ENCODE measurements at places on chromosomes 3 and 15.

DNA sequence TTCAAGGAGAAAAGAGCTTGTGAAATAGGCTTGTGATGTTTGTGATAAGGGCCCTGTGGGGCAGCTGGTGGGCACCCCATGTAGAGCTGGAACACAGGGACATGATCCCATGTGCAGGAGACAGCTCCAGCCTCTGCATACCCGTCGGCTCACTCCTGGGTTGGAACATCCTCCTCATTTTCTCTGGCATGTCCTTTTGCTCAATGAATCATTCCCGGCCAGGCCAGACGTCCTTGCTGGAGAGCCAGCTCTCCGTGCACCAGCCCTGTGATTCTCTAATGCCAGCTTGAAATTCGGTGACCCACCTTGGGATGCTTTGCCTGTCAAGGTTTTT lies 77.3 kb downstream of the SMAD3 start:
- DNase-seq = no peak

- DNase-seq = no peak
Measured at GRCh38 chr3:72312339-72312738, 527.4 kb upstream of the PROK2 start.

DNA sequence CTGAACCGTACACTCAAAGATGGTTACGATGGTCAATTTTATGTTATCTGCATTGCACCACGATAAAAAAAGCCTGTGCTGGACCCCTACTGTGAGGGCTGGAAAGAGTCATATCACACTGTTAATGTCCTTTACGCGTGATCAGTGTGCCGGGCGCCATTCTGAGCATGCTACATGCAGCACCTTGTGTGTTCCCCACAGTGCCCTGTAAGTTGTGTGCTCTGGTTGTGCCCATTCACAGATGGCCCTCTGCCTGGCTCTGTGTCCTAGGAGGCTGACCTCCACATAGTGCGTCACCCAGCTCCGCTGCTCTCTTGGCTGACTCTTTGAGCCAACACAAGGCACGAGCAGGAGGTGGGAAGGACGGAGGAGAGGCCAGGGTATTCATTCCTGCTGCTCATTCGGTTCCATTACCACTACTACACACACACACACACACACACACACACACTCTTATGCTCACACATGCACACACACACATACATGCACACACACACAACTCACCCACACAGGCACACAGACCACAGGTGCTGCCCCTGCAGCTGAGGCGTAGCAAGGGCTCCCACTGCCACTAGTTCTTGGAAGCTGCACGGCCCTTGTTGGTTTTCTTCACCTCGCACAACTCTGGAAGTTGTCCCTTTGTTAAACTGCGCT lies 129.6 kb upstream of the IQSEC1 start:
- no peak for DNase-seq

DNA sequence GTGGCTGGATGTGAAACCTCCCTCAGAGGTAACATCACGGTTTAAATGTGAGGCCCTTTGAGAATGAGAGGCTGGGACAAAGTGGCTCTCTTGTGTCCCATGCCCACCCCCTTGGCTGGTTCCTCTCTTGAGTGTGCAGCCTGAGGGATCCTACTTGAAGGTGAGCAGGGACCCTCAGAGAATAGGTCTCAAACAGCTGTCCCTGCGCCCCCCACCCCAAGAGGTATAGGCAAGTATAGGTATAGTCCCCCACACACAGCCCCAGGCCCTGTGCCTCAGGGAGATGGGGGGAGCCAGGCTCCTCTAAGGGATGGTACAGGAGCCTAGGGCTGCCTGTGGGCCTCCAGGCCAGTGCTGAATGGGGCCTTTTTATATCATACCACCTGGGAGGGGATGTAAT lies 61.9 kb downstream of the ISG20 start:
- no peak for DNase-seq

DNA sequence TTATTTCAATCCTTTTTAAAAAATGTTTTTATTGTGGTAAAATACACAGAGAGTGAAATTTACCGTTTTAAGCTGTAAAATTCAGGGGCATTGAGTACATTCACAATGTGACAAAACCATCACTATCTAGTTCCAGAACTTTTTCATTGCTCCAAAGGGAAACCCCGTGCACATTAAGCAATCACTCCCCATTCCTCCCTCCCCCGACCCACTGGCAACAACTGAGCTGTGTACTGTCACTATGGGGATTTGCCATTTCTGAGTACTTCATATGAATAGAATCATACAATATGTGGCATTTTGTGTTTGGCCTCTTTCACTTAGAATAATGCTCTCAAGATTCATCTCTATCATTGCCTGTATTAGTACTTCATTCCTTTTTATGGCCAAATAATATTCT lies 45.5 kb upstream of the BOC start:
- no peak for DNase-seq

- no peak for DNase-seq
Measured at GRCh38 chr3:45861043-45861719, 19.3 kb upstream of the LZTFL1 start.

GRCh38 chr15:77329202-77329601 lies 90.7 kb downstream of the PEAK1 start:
- DNase-seq = no peak

GRCh38 chr3:41746215-41746614 lies 215.7 kb downstream of the ULK4 start:
- no peak for DNase-seq

- DNase-seq = no peak
Measured at GRCh38 chr3:59867185-59868002, 817.6 kb upstream of the CFAP20DC start.

DNA sequence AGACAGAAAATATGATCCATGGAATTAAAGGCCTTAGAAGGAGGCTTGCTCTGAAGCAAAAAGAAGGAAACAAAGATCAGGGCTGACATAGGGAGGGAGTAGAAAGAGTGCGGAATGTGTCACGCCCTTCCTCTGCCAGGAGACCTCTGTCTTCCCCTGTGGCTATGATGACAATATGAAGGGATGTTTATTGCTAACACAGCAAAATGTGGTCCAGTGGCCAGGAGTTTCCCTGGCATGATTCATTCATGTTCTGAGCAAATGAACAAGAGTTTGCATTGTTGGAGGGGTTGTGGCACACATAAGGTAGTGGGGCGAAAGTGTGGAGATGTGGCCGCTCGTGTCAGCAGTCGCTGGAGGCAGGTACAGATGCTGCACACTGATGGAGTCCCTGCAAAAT lies 169.4 kb downstream of the SHQ1 start:
- DNase-seq = no peak

DNA sequence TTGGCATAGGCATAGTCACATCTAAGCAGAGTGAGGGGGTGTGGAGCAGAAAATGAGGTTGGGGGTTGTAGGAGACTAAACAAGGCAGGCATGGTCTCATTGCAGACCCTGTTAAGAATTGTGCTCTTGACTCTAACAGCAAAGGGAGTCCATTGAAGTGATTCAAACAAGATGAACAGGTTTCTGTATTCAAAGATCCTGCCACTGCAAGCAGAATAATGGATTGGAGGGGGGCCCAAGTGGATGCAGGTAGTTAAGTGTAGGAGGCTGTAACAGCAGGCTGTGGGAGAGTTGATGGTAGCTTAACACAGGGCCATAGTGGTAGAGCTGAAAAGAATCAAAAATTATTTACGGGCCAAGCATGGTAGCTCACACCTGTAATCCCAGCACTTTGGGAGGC lies 34.4 kb downstream of the CASR start:
- DNase-seq = no peak

GRCh38 chr3:43856761-43857160 lies 166.0 kb downstream of the ABHD5 start:
- no peak for DNase-seq

- DNase-seq = peak; percentile 67
Measured at GRCh38 chr15:29822100-29822683, at the start of gene TJP1. Gene TJP1, minus strand, starts transcription at chr15:29822468. Its CDS starts 440 bp downstream, at chr15:29822028.

- DNase-seq = no peak
Measured at GRCh38 chr15:87961851-87962420, 294.6 kb downstream of the NTRK3 start.

DNA sequence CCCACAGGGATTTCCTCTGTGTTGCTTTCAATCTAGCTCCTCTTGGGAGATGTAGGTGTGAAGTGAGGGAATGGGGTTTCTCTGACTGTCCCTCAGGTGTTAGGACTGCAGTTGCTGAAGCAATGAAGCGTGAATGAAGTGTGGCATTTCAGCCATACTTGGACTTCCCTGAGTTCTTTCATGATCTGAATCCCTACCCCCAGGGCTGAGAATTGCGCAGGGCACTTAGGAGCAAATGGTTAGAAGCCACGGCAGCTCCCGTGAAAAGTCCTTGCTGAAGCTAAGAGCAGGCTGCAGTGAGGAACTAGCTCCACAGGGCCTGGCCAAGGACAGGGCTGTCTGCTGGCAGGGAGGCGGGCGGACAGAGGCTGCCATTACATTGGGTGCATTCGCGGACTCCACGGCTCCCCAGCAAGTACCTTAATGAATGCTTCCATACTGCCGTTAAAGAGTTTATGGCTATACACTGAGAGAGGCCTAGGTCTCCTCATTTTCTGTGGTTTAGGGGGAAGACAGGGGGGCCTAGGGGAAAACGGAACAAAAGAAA lies 69.0 kb upstream of the RAD18 start:
- DNase-seq = no peak

DNA sequence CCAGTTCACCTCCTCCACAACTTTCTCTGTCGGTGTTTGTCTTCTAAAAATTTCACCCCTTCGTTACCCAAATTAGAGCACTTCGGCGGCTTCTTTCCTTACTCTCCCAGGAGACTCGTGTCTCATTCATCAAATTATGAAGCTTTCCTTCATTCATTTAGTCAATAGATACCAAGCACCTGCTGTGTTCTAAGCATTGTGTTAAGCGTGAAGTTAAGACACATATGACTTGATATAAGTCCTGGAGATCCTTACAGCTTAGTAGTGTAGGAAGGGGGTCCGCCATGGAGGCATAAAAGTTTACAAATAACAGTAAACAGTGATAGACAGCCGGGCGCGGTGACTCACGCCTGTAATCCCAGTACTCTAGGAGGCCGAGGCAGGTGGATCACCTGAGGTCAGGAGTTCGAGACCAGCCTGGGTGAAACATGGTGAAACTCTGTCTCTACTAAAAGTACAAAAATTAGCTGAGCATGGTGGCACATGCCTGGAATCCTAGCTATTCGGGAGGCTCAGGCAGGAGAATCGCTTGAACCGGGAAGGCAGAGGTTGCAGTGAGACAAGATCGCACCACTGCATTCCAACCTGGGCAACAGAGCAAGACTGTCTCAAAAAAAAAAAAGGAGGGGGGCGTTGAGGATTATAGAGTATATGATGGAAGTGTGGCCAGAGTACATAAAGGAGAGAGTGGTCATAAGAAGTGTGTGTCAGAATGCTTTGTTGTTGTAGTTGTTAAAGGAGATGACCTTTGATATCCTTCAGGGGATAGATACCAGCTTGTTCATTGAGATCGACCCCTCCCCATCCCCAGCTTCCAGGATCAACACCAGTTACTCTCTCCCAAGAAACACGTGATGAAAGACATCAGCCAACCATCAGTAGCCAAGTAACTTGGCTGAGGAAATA lies 744 bp upstream of the CCDC32 start:
- no peak for DNase-seq

DNA sequence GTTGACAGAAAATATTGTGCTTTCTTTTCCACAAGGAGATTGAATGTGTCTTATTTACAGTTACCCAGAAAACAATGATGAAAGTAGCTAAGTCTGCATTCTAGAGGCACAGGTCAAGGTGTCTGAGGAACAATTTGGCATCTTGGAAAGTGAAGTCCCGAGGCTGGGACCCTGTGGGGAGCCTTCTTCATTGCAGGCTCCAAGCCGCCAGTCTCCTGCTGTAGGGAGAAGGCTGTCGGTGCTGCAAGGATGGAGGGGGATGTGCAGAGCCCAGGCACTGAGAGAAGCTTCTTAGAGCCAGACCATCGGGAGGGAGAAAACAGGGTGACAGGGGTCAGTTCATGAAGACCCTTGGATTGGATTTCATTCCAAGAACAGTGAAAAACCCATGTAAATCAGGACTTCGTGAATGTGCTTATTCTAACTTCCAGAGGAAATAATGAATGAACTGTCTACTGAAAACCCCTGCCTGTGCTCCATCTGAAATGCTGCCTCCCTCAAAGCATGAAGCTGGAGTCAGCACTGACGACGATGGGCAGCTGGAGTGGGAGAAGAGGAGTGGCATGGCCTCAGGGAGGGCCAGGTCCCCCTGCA lies 25.2 kb upstream of the NSMCE3 start:
- DNase-seq = no peak

DNA sequence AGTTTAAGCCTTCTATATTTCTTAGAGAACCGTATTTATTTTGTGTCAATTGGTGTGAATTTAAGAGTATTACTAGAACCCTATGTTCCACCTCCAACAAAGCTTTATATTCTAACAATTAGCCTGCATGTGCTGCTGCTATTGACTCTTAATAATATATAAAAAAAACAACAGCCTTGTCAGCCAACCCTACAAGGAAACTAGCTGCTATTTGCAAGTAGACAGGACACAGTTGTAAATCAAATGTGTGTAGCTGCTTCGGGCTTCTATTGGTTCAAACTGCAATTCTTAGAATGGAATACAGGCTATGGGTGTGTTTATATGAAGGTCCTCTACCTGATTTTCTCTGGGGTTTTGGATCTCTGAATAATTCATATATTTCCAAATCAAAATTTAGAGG lies 60.7 kb downstream of the ZBTB20 start:
- no peak for DNase-seq

DNA sequence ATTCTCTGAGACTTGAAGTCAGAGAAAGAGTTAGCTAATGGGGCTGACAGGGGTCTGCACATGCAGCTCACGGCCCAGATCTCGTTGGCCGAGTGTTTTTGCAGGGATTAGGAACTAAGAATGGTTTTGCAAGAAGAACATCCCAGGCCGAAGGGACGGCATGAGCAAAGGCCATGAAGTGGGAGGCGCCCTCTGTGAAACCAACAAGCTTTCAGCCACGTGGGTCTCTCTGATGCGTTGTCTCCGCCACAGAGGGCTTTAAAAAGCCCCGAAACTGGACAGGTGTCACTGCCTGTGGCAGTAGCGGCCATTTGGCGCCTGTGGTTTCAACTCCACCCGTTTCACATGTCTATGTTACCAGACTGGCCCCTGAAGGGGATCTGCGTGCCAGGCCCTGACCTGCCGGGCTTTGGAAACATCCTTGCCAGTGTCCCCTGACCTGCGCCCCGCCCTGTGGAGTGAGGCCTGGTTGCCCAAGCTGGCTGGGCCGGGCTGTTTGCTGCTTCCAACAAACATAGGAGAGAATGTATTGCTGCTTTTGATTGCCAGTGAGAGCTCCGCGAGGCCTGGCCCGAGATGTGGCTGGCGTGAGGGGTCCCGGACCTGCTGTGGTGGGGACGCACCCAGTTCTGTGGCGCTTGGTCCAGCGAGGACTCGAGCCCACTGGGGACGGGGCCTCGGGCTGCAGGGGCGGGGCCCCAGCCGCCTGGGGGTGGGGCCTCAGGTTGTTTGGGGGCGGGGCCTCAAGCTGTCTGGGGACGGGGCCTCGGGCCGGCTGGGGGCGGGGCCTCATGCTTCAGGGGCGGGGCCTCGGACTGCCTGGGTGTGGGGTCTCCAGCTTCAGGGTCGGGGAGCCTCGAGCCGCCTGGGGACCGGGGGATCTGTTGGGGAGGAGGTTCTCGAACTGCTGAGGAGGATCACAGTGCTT lies 30.4 kb downstream of the GOLGA6L2 start:
- no peak for DNase-seq

GRCh38 chr15:64180235-64180824 lies 17.5 kb upstream of the PPIB start:
- no peak for DNase-seq

GRCh38 chr3:45597171-45597570 lies 2.6 kb downstream of the LIMD1 start:
- no peak for DNase-seq

GRCh38 chr3:187741403-187742350 lies 3.6 kb downstream of the BCL6 start:
- no peak for DNase-seq

- DNase-seq = no peak
Measured at GRCh38 chr15:97456521-97457202, 503.8 kb upstream of the ARRDC4 start.

GRCh38 chr3:180860180-180860858 lies 52.2 kb upstream of the FXR1 start:
- no peak for DNase-seq
